ENCODE measurements at places on chromosomes 5 and 9. TPM values are rescaled to one million over a fixed set of nuclear protein-coding genes. Genes with fewer than 3 reads are reported as not detected.

DNA sequence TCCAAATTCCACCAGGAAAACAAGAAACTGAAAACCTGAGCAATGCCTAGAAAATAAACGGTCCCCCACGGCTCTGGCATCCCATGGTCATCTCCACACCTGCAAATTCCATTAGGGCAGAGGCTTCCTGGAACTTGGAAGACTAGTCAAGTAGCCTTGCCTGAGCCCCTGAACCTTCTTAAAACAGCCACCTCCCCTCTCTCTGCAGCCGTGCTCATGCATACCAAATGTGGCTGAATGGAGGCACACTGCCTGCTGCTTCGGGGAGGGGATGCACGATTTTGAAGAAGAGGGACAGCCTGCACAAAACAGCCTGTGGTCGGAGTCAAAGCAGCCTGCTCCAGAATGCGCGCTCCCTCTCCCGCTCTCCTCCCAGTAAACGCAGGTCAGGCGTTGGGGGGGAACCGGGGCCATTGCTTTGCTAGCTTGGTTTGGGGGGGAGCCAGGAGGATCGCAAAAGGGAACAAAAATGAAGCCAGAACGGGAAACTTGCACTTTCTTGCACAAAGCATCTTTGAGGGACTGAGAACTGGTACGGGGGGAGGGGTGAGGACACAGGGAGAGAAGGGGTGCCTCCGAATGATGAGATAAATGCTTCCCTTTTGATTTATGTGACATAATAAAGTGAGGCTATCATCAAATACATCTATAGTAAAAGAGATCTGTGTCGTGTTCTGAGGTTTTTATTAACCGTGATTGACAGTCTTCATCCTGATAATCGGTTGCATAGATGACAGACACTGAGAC lies at the start of gene TRPM3:
TRPM3 (minus strand) TSS at position 347 of the 747 bp plus-strand sequence; CDS start at position 80, 267 bp downstream.
- no peak within 1 kb of the TSS for H3K4me3 ChIP-seq
- no peaks in the 10 kb centered on the region for H3K36me3 ChIP-seq
- no peak within 1 kb of the TSS for H3K27ac ChIP-seq
- H3K27me3 ChIP-seq = peaks cover 36% of the 10 kb centered on the region
- no peak for DNase-seq
- H3K4me1 ChIP-seq = no peaks in the 10 kb centered on the region

GRCh38 chr5:71783891-71784290 lies 64.8 kb downstream of the CARTPT start:
- H3K27ac ChIP-seq = no peak overlapping the region
- no peak for DNase-seq

DNA sequence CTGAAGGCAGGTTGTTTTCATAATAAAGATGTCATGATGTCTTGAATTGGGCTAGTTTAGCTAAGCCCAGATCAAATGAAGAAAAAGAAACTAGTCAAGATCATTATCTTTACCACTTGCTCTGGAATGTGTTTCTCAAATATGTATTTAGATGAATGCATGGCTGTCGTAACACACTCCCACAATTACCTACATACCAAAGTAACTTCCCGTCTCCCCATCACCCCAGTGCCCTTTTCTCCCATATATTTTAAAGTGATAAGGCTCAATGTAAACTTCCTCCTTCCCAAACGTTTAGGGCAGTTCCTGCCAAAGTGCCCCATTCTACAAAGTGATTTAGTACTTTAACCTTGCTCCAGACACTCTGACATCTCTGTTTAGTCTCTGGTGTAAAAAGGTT lies 61.4 kb downstream of the SLC1A3 start:
- H3K4me1 ChIP-seq = peaks cover 14% of the 10 kb centered on the region
- H3K4me3 ChIP-seq = no peak overlapping the region
- H3K36me3 ChIP-seq = no peaks in the 10 kb centered on the region

DNA sequence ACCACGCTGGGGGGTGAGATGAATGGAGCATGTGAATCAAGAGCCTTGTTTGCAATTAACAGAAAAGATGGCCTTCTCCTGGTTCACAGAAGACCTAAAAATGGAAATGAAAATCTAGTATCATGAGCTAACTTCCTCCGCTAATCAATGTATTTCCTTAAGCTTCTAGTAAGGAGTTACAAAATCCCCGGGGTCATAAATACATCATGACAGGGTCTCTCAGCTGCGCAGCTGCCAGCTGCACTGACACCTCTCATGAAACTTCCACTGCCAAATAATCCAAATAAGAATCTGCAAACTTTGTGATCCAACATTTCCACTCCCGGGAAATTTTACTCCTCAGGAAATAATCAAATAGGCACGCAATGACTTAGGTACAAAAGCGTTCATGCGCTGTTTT lies 11.9 kb downstream of the MYO10 start:
- H3K27ac ChIP-seq = no peak overlapping the region
- no peaks in the 10 kb centered on the region for H3K36me3 ChIP-seq

GRCh38 chr5:115941051-115941675 lies 21.1 kb upstream of the LVRN start:
- no peak overlapping the region for H3K4me3 ChIP-seq
- no peaks in the 10 kb centered on the region for H3K27me3 ChIP-seq
- 0 out of 2 replicates have a peak, but pooled peaks cover 4% of the 10 kb centered on the region for H3K36me3 ChIP-seq

Gene IFNB1
- total RNA-seq = not detected

Gene FGF10
- not detected for total RNA-seq

DNA sequence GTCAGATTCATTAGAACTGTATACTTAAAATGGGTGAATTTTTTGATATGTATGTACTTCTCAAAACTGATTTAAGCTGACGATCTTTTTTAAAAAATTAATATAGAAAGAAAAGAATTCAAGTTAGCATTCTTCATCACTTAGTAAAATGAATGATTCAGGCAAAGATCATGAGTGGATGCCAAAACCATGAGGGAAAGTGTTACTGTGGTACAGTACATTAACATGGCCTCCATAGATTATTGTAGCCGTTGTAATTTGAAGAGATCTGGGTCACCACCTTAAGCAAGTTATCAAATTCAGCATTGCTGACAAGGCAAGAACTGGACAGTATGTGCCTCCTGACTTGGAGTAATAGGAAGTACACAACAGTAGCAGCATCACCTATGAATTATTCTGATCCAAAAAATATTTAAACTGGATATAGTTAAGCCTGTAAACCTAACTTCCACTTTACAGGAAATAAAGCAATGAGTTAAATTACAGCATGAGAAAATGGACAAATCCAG lies 29.7 kb downstream of the C9orf85 start:
- H3K27me3 ChIP-seq = no peaks in the 10 kb centered on the region
- no peak overlapping the region for H3K27ac ChIP-seq
- no peak for DNase-seq
- no peak overlapping the region for H3K4me3 ChIP-seq
- peaks cover 18% of the 10 kb centered on the region for H3K4me1 ChIP-seq
- H3K36me3 ChIP-seq = no peaks in the 10 kb centered on the region

DNA sequence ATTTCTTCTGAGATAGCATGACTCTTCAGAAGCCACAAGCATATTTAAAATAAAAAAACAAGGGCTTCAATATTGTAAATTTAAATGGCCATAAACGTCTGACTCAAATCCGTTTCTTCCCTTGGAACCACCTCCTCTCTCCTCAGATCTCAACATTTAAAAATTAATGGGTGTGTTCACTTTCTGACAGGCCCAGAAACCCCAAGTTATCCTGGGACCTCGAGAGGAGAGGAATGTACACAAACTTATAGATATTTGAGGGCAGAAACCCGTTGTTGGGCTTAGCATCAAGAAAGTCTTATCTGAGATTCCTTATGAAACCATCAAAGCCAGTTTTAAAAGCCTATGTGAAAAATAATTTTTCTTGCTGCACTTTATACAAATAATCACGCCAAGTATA lies 29.2 kb downstream of the MLLT3 start:
- no peak for DNase-seq
- H3K27ac ChIP-seq = no peak overlapping the region
- no peaks in the 10 kb centered on the region for H3K27me3 ChIP-seq
- no peaks in the 10 kb centered on the region for H3K4me1 ChIP-seq
- no peaks in the 10 kb centered on the region for H3K36me3 ChIP-seq
- H3K4me3 ChIP-seq = no peak overlapping the region

Gene PCDHGA9
- 0.34 TPM for total RNA-seq

DNA sequence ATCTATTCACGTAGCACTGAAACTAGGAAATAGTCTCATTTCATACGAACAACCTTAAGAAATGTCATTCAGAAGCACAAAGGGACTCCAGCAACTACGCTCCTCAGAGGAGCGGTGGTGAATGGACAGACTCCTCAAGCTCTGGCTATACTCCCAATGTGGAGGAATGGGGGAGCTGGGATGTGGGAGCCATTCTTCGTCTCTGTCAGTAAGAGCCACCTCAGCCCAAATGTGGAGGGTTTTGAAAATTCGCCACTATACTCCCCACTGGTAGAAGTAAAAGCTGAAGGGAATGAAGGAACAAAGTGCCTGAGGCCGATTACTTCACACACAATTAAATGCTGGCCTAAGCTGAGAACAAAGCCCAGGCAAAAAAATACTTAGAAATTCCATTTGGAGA lies 96.3 kb downstream of the ADAMTS12 start:
- no peak for DNase-seq
- H3K27me3 ChIP-seq = peaks cover 40% of the 10 kb centered on the region
- H3K4me1 ChIP-seq = no peaks in the 10 kb centered on the region
- no peaks in the 10 kb centered on the region for H3K36me3 ChIP-seq

DNA sequence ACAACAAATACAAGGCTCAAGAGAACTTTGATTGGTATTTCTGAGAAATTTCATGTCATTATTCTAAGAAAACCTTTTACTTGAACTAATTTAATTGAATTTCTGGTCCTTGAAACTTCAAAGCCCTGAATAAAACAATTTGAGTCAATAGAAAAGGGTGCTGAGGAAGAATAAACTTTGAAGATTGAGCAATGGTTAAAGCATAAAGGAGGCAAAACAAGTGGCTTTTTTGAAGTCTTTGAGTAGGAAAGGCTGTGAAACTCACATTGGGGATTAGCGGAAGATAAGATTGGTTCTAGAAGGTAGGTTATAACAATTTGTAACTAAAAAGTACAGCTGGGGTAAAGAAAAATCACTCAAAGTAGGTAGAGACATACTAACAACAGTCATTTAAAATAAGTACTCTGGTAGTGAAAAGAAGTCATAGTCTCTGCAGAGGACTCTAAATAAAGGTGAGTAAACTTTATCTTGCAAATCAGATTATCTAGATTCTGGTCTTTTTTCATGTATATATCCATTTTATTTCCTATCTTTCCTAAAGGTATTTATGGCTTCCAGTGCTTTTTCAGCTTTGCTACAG lies 6.4 kb upstream of the PLPP1 start:
- no peaks in the 10 kb centered on the region for H3K27me3 ChIP-seq
- no peak for DNase-seq
- no peak overlapping the region for H3K4me3 ChIP-seq
- H3K36me3 ChIP-seq = no peaks in the 10 kb centered on the region
- H3K4me1 ChIP-seq = no peaks in the 10 kb centered on the region

DNA sequence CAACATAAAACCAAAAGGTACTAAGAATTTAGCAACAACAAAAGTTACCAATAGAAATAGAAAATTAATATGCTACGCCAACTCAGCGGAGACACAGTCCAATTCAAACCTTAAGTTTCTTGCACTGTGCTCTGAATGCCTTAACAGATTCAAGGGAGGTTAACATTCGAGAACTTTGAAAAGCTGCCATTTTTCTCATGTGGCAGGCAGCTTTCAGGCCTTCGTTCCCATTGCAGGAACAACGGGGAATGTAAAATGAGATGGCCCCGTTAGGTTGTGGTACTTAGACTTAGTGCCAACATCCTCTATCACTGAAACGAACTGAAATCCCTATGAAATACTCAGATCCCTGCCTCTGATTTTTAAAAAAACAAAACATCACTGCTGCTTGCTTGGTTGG lies 22.4 kb downstream of the FNBP1 start:
- H3K4me3 ChIP-seq = no peak overlapping the region
- no peaks in the 10 kb centered on the region for H3K36me3 ChIP-seq
- no peak for DNase-seq
- H3K4me1 ChIP-seq = peaks cover 17% of the 10 kb centered on the region
- no peaks in the 10 kb centered on the region for H3K27me3 ChIP-seq
